Stimulated activated naive CD4-positive, alpha-beta T cell treated with Interleukin-2 at 50 U/mL for 16 hours (primary cell): ENCODE measurements at places on chromosomes 16 and 17.

DNA sequence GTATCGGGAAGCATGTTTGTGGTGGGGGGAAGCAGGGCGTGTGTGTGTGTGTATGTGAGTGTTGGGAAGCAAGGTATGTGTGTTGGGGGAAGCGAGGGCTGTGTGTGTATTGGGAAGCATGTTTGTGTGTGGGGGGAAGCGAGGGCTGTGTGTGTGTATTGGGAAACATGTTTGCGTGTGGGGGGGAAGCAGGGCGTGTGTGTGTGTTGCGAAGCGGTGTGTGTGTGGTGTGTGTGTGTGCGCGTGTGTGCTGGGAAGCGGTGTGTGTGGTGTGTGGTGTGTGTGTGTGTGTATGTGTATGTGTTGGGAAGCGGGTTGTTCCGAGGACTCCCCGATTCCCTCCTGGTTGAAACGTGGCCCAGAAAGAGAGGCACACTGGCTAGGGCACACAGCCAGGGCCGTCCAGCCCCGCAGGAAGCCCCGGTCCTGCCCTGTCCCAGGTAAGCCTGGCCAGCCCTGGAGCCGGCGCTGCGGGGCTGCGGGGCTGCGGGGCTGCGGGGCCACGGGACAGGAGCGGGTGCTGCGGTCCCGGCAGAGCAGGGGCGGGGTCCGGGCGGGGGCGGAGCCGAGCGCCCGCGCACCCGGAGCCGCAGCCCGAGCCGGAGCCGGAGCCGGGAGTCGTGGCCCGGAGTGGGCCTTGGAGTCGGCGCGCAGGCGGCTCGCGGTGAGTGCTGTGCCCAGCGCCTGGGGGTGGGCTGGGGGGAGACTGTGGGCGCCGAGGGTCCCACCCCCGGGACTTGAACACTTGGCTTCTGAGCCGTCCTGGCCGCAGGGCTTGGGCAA lies at the start of gene NOD2:
NOD2 (plus strand) TSS at position 608 of the 783 bp plus-strand sequence. CDS start 5,890 bp downstream, outside the sequence.
- peak; percentile 18 for DNase-seq

GRCh38 chr16:50449800-50450199 lies 81.0 kb upstream of the BRD7 start:
- DNase-seq: no peak

DNA sequence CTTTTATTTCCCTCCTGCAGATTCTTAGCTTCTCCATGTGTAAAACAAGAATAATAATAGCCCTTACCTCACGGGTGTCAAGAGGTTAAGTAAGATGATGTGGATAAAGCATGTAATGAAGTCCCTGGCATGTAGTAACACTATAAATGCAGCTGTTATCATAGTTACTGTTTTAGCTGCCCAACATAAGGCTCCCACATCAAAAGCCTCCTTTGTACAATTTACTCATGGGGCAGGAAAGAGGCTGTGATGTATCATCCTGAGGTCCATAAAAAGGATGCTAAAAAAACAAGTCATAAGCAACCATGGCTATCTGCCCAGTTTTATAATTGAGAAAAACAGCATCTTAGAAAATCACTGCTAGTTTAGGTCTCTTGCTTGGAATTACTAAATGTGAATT lies 339.7 kb downstream of the CA10 start:
- DNase-seq: no peak

- DNase-seq: peak; percentile 45
Observed at GRCh38 chr17:77420804-77421629, 280.2 kb downstream of the SEC14L1 start.

GRCh38 chr17:74097450-74098135 lies 105.9 kb upstream of the RPL38 start:
- DNase-seq: no peak

GRCh38 chr16:26791169-26791568 lies 275.6 kb upstream of the C16orf82 start:
- DNase-seq: no peak

DNA sequence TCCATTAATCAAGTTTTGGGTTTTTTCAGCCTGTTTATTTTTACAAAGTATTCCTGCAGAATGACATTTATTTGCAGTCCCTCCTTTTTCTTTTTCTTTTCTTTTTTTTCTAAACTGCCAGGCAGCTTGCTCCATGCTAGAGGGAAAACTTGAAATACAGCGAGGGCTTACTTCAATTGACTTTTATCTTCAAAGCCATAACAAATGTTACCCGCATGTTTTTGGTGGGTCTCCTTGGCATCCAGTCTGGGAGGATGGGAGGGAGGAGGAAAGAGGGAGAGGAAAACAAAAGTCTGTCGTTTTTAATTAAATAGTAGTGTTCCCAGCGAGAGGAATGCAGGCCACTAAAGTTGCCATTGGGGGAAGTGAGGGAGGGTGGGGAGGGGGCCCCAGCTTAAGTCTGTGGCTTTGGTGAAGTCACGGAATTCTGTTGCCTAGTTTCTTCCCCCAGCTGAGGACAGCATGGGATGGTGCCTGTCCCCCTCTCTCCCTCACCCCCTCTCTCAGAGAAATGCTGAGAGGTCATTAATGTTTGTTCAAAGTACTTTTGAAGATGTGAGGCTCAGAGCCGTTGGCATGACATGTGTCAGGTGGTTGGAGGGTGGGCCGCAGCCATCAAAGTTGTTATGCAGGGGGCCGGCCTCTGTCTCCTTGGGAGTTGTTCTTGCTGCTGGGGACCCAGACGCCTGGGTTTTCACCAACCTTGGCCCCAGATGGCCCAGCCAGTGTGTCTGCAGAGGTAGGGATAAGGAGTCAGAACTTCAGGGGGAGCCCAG lies 2.9 kb downstream of the NKD1 start:
- DNase-seq: no peak

DNA sequence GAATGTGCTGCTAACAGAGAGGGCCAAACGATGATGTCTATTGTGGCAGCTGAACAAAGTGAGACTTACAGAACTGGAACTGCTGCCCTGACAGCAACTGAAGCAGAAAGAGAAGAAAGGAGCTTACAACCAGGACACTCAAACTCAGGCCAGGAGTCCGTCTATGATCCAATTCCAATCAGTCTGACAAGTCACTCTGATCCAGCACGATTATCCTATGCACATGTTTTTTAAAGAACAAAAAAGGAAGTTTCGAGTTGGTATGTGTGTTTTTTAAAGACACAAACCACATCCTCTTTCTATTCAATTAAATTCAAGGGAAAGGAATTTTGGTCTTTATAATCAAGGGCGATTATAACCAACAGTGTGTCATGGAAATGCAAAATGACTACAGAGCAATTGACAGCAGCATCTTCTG lies 42.4 kb upstream of the MTMR4 start:
- no peak for DNase-seq

DNA sequence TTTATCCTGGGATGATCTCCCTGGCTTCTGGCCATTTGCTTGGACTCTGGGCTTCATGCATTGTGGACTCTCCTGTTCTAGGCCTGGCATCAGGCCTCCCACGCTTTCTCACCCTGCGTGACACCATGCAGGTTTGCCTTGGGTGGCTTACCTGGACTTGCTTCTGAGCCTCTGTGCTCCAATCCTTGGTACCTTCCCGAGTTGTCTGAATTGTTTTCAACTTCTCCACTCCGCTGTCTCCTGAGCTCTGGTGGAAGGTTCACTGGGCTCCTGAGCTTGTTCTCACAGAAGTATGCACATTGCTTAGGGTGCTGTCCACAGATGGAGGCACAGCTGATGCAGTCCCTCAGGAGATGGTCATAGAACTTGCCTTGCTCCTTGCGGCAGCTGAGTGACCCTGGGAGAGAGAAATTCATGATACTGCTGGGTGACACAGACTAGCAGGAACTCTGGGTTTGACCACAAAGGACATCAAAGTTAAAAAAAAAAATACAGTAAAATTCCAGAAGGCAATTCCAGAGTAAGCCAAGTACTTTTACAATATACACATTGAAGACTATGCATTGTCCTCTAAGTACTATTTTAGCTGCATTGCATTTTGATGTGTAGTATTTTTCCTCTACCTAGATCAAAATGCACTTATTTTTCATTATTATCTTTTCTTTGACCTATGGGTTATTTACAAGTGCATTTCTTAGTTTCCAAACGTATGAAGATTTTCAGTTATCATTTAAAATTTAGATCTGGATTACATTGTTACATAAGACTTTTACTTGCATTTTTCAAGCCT lies 23.1 kb downstream of the TNFRSF13B start:
- no peak for DNase-seq

DNA sequence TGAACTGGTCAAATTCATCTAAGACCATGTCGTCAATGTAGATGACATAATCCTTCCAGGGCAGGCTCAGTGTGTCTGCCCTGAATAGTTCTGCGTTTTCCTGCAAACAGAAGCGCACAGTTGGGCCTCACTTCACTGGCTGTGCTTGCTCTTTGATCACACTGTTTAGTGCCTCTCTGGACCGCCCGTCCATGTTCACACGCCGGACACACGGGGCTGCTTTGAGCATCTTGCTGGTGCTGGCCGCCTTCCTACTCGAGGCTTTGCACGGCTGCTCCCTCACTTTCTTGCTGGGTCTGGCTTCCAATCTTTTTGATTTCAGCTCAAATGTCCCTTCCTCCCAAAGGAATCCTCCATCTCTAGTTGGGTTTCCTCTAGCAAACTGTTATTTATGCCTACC lies 37.4 kb downstream of the DNAH17 start:
- no peak for DNase-seq
